ENCODE measurements at places on chromosomes 5 and 9.

- DNase-seq = no peak
Measured at GRCh38 chr5:56757077-56757476, 58.3 kb upstream of the MAP3K1 start.

- DNase-seq = no peak
Measured at GRCh38 chr9:4886698-4887097, 94.0 kb downstream of the RCL1 start.

DNA sequence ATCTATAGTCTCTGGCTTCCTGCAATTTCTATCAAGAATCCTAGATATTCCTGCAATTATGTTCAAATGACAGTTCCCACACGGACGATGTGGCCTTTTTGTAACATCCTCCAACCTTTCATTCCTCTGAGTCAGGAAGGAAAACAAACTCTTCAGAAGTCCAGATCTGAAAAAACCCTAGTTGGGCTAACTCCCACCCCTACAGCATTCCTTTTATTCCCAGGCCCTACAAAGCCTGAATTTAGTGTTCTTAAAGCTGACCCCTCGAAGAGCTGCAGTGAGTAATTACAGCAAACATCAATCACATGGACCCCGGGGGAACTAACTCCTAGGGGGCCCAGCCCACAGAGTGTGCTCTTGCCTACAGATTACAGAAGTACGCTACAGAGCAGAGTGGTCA, 99.7 kb downstream of the SERINC5 start:
- no peak for DNase-seq

DNA sequence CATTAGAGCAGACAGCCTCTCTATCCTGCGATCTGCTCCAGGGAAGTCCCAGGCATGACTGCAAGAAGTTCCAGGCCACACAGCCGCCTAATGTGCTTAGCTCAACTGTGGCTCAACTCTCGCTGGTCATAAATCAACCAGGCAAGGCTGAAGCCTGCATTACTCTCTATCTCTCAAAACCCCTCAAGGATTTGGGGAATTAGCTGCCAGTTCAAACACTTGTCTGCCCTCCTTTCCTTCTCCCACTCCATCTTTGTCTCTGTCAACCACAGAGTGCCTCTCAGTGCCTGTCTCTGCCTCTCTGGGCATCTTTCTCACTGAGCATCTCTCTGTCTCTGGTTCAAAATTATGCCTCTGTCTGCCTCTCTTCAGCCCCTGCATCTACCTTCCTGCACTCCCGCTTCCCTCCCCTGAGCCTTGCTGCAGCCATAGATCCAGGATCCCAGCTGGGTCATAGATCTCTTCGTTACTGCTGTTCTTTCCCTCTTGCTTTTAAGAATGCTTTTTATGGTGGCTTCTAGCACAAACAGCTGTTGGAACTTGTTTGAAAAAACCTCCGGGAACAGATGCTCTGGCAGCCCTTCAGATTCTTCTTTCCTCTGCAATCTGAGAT, 27.9 kb upstream of the GALNT10 start:
- DNase-seq = peak; percentile 73

GRCh38 chr5:78586251-78586650, 62.3 kb downstream of the LHFPL2 start:
- DNase-seq = no peak

DNA sequence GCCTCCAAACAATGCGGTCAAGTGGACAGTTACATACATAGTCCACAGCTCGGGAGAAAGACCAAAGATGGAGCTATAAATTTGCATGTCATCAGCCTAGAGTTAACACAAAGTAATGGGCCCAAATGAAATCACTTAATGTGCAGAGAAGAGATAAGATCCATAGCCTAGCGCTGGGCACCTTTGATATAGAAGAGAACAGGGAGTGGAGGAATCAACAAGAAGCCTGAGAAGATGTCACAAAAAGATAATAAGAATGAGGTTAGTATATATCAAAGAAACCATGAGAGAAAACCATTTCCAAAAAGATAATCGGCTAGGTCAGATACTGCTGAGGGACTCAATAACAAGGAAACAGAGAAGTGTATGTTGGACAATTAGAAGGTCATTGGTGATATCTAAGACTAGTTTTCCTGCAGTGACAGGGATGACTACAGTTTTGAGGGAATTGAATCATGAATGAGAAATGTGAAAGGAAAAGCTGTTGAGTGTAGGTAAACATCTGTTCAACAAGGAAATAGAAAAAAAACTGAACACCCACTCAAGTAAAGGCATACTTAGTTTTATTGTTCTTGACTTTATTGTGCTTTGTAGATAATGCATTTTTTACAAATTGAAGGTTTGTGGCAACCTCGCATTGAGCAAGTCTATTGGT, 68.7 kb upstream of the CDH6 start:
- no peak for DNase-seq

DNA sequence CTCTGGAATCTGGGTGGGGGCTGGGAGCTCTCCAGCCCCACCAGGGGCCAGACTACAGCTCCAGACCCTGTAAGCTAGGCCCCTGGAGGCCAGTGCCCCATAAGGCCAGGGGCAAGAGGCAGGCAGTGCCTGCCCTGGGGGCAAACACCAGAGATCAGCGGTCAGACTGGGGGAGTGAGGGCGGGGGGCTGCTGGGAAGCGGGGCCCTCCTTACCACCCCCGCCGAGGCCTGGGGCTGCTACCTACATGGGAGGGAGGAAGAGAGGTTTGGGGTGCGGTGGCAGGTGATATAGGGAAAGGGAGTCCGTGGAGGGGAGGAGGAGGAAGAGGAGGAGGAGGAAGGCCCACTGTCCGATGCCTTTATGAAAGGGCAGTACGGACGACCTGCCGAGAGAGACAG, 12.7 kb downstream of the PRR7 start:
- no peak for DNase-seq

DNA sequence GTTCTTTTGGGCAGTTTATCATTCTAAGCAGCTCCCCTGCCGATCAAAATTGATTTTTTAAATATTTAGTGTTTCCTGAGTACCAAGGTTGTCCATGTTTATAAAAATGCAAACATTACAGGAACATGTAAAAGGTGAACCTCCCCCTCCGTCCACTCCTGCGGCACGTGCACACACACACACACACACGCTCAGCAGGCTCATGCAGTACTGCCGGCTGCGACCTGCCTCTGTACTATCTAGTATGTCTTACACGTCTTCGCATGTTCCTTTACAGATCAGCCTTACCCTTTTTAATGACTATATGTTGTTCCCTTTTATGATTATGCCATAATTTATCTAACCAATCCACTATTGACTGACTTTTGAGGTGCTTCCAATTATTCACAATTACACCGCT, 121.8 kb upstream of the LMX1B start:
- DNase-seq = no peak

DNA sequence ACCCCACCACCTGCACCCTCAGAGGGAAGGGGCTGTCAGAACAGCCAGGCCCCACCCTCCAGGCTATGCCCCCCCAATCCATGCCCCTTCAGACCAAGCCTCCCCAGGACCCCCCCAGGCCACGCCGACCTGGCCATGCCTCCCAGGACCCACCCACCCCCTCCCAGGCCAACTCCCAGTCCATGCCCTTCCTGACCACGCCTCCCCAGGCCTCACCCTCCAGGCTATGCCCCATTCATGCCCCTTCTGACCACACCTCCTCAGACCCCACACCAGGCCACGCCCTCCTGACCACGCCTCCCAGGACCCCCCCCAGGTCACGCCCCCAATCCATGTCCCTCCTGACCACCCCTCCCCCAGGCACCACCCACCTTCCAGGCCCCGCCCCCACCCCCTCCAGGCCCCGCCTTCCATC, 27.6 kb downstream of the TPPP start:
- no peak for DNase-seq

- DNase-seq = no peak
Measured at GRCh38 chr9:12464910-12465512, 228.2 kb upstream of the TYRP1 start.

DNA sequence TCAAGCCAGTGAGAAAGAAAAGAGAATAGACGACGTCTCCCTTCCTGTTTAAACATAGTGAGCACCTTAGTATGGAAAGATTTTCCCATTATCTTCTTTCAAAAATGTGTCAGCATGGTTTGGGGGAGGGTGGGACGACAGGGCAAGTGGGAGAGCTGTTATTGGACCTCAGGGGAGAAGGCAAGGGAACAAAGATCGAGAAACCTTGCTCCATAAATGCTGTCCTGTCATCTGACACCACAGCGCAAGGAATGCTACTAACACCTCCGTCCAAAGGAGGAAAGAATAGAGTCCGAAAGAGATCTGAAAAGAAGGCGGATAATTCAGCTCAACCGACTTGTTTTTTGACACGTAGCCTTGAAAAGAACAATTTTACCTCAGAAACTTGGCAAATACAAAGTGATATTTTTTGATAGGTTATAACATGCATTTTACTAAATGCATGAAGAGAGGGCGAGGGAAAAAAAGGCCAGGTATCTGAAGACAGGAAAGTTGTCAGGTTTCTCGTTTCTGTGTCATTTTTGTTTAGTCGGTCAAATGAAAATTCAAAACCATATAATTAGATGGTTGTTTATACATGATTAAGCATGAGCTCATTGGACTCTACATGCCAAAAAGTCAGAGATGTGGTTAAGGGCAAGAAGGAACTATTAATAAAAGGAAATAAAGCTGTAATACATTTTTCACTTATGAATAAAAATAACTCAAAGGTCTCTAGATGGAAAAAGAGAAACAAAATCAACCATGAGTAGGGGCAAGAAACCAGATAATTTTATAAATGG, 155.7 kb downstream of the GLIS3 start:
- DNase-seq = no peak

DNA sequence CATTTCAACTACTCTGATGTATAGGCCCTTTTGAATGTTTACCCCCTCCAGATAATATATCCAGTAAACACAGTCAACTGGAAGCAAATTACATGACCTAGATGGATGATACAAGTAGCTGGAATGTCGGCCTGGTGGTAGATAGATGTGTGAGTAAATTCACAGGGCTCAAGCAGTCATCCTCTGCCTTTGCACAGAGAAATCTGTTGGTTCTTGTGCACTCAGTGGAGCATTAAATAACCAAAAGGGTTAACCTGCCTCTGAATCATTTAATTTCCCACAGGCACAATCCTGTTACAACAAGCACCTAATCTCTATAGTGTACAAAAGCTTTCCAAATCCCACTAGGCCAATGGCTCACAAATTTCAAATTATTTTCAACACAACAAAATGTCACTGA, 668.3 kb downstream of the DNAH5 start:
- no peak for DNase-seq

DNA sequence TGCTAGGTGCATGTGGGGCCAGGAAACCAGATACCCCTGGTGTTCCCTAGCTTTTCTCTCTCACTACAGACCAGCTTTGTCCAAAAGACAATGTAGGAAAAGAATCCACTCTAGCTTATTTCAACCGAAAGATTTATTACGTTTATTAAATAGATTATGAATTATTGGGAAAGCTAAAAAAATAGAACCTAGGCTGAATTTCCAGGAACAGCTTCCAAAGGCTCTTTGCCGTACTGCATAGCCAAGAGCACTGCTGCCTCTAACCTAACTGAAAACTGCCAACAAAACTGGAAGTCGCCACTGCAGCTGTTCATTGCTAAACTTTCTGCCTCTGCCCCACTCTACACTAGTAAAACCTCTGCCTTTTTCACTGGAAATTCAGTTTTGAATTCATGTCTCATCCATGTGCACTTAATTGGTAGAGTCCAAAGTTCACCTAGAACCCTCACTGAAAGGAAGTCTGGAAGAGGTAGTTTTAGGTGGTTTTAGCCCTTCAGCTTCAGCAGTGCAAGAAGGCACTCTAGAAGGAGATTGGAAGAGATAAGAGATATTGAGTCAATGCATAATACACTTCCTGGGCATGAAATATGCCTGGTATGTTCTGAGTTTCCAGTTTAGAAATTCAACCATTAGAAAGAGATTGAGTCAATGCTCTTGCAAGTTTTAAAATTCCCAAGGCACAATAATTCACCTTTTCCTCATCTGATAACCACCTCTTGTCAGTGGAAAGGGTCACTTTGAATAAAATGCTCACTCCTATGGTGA, 927.9 kb downstream of the MAT2B start:
- DNase-seq = no peak

Measured in right forelimb (tissue), 1 donor.